ENCODE measurements at places on chromosomes 11 and 22.
A peak's percentile ranks its signal among the peaks of the same experiment; 100 is the strongest.

DNA sequence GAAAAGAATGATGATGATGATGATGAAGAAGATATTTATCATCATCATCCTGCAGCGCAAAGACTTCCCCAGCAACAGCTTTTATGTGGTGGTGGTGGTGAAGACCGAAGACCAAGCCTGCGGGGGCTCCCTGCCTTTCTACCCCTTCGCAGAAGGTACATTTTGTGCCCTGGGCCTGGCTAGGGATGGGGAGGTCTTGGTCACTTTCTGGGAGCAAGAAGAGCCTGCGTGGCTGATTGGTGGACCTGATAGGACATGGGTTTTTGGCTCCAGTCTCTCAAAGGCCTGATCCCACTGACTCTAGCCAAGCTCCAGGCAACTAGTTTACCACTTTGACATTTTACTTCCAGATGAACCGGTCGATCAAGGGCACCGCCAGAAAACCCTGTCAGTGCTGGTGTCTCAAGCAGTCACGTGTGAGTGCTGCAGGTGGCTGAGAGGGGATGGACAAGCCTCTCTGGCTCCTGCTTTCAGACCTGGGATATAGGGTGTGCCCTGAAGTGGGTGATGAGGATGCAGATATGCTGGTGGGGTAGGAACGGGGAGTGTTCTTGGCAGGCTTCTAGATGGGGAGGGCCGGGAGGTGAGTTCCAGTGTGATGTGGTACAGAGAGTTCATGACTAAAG lies 5.3 kb downstream of the SIDT2 start:
- no peak for DNase-seq

- DNase-seq, result no peak
Measured at GRCh38 chr11:65776196-65776595, 4.6 kb downstream of the AP5B1 start.

DNA sequence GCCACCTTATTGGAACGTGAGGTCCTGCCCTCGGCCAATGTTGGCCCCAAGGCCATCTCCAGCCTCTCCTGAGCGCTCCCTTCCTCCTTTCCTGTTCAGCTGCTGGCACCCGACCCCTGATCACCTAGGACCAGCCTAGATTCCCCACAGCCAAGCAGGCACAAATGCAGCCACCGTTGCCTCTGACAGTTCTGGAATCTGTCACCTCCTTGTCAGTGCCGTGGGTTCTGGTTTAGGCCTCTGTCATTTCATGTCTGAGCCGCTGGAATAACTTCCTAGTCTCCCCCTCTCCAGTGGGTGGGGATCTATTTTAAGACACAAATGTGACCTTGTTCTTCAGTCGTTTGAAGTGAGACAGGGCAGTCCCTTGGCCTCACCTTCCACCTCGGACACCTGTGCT lies 29.7 kb downstream of the FADS3 start:
- no peak for DNase-seq

GRCh38 chr11:134019500-134019899 lies 49.4 kb upstream of the JAM3 start:
- peak; percentile 81 for DNase-seq

GRCh38 chr11:3171931-3172560 lies 6.9 kb upstream of the OSBPL5 start:
- DNase-seq, result no peak

DNA sequence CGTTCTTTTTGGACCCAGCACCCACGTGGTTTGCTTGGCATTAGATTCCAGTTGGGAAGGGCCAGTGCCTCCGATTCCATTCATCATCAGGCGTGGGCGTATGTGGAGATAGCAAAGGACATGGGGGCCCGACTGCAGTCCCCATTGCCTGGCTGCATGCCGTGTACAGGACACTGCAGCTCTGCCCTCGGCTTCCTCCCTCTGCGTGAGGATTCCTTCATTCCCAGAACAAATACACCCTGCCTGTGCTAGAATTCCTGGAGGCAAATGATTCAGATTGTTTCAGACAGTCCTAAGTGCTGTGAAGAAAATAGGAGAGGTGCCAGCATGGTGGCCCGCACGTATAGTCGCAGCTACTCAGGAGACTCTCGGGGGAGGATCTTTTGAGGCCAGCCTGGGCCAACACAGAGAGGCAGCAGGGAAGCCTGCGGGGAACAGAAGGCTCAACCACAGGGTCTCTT lies 15.4 kb downstream of the DERL3 start:
- DNase-seq, result no peak

- no peak for DNase-seq
Measured at GRCh38 chr11:47950396-47950795, 30.0 kb upstream of the PTPRJ start.

DNA sequence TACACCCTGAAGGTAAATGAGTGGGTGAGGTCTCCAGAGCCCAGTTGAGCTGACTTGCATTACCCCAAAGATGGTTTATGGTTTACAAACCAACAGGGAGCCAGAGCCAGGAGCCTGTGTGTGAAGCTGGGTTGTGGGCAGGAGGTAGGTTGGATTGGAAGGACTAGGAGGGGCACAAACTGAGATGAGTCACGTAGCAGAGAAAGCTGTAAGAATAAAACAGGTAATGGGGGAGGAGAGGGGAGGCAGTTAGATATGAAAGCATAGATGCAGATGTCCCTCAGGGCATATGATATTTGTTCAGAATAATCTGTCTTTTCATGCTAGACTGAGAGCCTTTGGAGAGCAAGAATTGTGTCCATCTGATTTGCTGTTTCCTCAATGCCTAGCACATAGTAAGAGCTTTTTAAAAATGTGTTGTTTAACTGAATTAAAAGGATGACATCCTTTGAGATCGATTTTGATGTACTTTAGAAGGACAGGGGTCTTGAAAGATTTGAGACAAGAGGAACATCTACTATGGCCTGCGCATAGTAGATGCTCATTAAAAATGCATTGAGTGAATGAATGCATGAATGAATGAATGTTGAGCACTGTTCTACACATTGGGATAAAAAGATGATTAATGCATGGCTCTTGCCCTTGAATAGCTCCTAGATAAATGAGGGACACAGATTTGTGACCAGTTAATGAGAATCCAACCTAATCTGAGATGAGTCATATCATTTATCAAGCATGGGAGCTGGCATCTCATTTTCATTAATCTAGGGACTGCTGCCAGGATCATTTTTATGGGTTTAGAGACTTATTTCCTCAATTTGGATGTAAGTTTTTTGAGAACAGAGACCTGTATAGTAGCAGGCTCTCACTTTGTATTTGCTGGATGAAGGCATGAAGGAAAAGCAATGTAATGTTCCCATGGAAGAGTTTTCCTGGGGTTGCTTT lies 175.8 kb upstream of the BDNF start:
- DNase-seq, result no peak

GRCh38 chr22:40070701-40071100 lies 75.9 kb downstream of the FAM83F start:
- DNase-seq, result no peak

DNA sequence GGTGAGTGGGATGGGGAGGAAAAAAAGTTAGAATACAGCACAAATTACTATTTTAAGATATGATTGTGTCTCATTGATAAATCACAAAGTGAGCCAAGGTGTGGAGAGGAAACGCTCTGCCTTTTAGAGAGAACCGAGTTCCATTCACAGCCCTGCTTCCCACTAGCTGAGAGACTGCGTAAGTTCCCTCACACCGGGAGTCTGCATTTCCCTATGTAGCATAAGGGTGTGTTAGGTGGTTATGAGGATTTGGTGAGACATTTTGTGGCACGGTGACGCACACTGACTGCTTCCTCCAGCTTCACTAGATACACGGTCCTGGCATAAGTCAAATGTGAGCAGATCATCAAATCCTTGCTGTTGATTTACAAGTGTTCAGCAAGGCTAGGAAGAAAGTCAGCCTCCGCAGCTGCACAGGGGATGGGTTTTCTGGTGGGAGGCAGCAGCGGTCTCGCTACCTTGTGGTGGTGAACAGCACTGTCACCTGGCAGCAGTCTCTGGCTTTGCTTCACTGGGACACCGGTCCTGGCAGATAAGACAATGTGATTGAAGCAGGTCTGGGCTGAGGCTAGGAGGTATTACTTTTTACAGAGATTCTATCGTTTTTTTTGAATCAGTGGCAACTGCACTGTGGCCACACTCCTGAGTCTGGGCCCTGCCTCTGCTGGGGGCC lies 312.2 kb upstream of the B3GAT1 start:
- DNase-seq, result no peak

GRCh38 chr11:78045851-78046485 lies 17.7 kb upstream of the THRSP start:
- DNase-seq, result peak; percentile 95

- no peak for DNase-seq
Measured at GRCh38 chr11:45165806-45166603, 19.6 kb downstream of the PRDM11 start.

- DNase-seq, result no peak
Measured at GRCh38 chr11:26947379-26947844, 46.5 kb upstream of the FIBIN start.

- no peak for DNase-seq
Measured at GRCh38 chr22:31952094-31952401, 7.7 kb downstream of the YWHAH start.

- no peak for DNase-seq
Measured at GRCh38 chr22:42805998-42806830, 50.9 kb downstream of the ARFGAP3 start.

DNA sequence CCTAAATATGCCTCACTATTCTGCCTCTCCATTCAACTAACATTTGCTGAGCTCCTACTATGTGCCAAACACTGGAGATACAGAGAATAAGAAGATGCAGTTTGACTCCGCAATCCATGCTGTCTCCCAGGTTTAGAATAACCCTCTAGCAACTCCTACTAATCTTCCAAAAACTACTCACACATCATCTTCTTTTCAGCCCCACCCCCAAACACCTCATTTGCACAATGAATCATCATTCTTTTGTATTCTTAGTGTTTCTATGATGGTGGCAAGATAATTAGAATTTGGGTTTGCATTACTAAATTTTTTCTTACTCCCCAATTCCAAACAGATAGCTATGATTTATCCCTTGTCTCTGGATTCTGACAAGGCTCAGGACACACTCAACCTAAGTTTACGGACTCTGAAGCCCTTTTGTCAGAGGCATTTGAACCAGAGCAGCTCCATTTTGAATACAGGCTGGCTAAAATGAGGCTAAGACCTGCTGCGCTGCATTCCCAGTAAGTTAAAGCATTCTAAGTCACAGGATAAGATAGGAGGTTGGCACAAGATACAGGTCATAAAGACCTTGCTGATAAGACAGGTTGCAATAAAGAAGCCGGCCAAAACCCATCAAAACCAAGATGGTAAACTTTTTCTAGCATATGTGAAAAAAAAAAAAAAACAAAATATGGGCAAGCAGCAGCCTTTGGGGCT lies 1038.9 kb downstream of the DLG2 start:
- DNase-seq, result no peak

GRCh38 chr11:134947556-134947955 lies 535.5 kb upstream of the B3GAT1 start:
- DNase-seq, result no peak

DNA sequence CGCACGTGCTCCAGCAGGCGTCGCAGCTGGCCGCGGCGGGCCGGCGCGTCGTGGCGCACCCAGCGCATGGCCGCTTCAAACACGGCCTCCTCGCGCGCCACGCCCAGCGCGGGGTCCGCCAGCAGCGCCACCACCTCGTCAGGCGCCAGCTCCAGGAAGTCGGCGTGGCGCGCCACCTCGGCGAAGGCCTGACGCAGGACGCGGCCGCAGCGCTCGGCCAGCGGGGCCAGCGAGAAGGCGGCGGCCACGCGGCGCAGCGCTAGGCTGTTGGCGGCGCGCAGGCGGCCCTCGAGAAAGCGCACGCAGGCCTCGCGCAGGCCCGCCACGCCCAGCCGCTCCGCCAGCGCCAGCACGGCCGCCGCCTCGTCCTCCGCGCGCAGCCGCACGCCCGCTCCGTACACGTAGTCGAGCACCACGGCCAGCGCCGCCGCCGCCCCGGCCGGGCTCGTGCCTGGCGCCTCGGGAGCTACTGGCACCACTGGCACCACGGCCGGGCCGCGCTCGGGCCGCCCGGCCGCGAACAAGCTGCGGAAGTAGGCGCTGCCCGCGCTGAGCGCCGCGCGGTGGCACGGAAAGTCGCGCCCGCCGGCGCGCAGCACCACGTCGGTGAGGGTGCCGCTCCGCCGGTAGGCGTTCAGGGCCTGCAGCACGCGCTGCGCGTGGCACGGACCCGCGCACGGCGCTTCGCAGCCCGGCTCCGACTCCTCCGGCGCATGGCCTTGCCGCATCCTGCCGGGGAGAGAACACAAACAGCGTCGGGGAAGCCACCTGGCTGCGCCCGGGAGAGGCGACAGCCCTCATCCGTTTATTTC lies 2.9 kb downstream of the KLHL35 start:
- DNase-seq, result peak; percentile 73

DNA sequence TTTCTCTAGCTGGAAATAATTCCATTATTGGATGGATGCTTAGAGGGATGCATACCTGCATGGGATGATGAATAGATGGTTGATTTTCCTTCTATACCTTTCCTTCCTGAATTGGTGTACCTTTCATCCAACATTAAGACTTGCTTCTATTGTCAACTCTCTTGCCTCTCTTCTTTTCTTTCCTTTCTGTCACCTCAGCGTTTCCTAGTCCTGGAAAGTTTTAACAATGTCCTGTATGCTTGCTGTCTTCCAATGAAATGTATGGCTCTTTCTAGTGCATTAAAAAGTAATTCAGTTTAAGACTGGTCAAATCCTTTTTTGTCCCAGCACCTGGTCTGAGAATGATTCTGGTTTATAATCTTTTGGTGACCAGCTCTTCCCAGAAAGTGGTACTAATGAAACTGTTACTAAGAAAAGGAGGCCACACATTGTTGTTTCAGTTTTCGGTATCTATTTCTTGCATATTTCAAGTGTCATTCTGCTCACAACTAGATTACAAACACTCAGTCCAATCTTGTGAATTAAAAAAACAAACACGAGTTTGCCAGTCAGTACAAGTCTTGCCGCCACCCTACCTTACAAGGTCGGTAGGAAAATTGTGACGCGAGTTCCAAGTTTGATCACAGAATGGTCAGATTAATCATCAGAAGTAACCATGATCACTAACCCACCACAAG lies 8.0 kb downstream of the POU2AF1 start:
- DNase-seq, result no peak

DNA sequence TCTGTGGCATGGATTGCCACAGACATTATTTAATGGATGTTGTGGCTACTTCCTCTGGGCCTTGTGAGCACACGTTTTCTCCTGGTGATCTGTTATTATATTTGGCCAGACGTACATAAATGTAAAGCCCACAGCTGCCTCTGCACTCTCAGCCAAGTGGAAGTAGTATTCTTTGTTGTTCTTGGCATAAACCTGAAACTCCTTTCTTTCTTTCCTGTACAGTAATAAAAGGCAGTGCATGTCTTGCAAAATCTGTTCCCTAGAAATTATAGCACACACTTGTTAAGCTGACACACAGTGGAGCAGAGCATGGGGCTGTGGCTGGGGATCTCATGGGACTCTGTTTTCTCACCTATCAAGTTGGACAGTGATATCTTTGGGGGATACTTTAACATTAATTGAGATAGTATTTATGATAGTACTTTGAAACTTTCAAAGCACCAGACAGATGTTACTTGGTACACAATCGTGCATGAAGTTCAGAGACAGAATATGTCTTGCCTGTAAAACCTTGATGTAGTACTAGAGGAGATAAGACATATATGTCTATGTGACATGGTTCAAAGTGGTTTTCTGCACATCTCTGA lies 20.9 kb downstream of the PANX1 start:
- DNase-seq, result no peak
